ENCODE measurements at places on chromosomes 1 and 21.

DNA sequence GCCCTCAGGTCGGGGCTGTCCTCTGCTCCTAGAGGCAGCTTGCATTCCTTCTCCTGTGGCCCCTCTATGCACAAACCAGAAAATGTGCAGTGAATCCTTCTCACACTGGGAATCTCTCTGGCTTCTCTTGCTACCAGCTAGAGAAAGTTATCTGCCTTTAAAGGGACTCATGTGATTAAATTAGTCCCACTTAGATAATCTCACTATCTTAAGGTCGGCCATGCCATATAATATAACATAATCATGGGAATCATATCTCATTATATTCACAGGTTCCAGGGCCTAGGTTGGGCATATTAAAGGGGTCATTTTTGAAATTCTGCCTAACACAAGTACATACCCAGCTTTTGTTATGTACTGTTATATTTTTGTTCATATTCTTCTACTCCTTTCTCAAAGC is 31.4 kb downstream of the PTGFR start:
- no peak for DNase-seq

GRCh38 chr1:17140279-17140678 is 21.0 kb upstream of the PADI2 start:
- DNase-seq, result no peak

DNA sequence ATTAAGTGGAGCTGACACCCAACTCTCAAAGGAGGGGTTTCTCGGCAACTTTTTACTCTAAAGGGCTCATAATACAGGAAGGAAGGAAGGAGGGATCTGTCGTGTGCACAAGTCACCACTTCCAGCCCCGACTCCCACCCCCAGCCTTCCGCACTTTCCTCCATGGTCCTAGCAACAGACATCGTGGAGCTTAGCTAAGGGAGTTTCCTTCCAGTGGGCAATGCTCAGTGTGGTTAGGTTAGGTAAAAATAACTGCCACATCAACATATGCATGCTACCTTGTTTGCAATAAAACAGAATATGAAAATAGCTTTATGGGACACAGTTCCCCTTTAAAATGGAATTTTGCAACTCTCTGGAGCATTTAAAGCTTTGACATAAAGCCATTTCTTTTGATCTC is 35.2 kb downstream of the KANK4 start:
- no peak for DNase-seq

DNA sequence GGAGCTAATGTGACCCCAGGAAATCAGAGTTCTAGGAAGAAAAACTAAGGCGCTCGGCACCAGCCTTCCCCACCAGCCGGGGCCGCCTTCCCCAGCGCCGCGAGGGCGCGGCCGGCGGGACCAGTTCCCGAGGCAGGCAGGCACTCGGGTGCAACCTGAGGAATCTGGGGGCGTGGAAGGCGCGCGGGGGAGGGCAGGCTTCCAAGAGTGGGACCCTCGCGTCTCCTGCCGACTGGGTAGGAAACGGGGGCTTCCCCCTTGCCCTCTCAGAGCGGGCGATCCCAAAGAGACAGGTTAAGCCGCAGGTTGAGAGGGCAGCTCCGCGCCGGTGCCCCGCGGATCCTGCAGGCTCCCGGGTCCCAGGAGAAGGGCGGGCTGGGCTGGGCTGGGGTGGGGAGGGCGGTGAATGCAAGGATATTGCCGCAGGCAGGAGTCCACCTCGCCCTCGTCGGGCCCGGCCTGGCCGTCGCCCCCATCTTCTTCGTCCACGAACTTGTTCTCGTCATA is 431 bp downstream of the ARPC5 start:
- DNase-seq, result peak; percentile 26

GRCh38 chr1:108038653-108039236 is 73.8 kb upstream of the VAV3 start:
- no peak for DNase-seq

- no peak for DNase-seq
These were observed 57.0 kb upstream of the SYNC start for GRCh38 chr1:32759521-32759981.
